Central memory CD8-positive, alpha-beta T cell (primary cell): ENCODE measurements at places on chromosomes 3 and 15.

GRCh38 chr3:151480492-151480891 lies 19.6 kb upstream of the IGSF10 start:
- no peak for DNase-seq

- no peak for DNase-seq
Measured at GRCh38 chr3:158404131-158404718, 166.8 kb upstream of the MLF1 start.

GRCh38 chr15:59352189-59352588 lies 20.5 kb downstream of the MYO1E start:
- no peak for DNase-seq

GRCh38 chr3:161793194-161793930 lies 296.8 kb downstream of the OTOL1 start:
- DNase-seq = no peak

DNA sequence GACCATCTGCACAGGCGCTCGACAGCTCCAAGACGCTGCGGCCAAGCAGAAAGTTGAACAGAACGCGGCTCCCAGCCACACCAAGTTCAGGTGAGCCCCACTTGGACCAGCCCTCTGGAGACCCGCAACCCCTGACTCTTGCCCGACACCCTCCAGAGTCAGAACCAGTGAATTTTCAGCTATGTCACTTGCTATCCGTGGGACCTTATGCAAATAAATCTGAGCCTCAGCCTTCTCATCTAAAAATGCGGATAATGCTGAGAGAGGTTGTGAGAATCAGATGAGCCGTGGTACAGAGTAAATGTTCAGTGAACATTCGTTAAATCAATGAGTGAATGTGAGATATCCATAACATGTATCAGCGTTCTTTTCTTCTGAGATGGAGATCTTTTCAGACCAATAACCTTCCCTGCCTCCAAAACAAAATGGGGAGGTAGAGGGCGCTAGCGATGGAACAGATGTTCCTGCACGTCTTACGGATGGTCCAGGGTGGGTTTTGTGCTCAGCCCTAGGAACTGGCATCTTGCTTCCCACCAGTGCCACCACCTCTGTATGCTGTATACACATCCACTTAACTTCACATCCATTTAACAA lies 524 bp downstream of the MRPS11 start:
- DNase-seq = no peak

- DNase-seq = no peak
Measured at GRCh38 chr3:60186359-60186758, 1064.9 kb downstream of the FHIT start.

- no peak for DNase-seq
Measured at GRCh38 chr3:49023775-49024174, 1.9 kb downstream of the NDUFAF3 start.

GRCh38 chr3:114973536-114973935 lies 173.6 kb downstream of the ZBTB20 start:
- no peak for DNase-seq

DNA sequence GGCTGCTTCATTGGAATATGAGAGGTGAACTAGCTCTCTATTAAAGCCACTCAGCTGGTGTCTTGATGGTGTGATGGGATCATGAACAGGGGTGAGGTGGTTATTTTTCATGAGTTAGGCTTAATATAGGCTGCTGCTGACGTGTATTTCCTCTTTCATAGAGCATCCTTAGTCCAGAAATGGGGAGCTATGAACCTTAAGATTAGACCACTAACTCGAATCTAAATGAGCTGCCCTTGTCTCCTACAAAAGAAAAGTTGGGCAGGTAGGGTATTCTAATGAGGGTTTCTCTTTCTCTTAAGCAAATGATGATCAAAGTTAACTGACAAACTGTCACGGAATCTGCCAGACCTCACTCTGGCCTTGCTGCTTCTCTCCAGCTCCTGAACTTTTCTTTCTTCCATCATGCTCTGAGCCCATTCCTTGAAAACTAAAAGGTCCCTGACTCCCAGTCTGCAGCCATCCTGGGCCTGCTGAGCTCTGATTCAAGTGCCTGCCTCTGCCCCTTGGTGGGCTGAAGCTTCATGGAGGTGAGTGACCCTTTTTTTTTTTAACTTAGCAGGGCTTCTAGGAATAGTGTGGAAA lies at the start of gene TRIM69:
Gene TRIM69 (plus strand): TSS at position 348 of the 585 bp plus-strand sequence. CDS start 177 bp downstream, at position 525.
- DNase-seq = no peak

GRCh38 chr15:47422881-47423665 lies 294.2 kb upstream of the SEMA6D start:
- DNase-seq = no peak

DNA sequence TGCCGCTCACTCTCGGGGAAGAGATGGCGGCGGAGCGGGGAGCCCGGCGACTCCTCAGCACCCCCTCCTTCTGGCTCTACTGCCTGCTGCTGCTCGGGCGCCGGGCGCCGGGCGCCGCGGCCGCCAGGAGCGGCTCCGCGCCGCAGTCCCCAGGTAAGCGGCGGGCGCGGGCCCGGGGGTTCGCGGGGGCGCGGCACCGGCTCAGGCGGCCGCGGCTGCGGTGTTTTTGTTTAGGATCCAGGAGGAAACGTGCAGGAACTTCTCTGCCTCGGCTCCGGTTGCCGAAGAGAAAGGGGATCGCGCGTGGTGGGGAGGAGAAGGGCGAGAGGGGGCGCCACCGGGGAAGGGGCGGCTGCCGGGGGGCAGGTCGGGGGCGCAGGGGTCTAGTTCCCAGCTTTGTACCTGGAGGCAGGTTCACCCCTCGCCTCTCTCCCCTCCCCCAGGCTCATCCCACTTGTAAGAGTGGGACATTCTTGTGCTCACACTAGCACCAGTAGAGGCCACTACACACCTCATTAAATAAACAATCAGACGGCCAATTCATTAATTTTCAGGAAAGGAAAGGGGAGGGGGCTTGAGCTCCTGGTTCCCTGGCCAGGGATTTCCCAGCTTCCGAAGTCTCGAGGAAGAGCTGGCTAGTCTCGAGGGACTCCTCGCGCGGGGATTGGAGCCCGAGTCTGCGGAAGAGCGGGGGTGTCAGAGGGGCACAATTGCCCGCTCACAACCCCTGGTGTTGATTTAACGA lies 562 bp downstream of the NEO1 start:
- DNase-seq = peak; percentile 10
